Thoracic aorta (tissue), 2 donors: ENCODE measurements at places on chromosomes 16 and 17. TPM values are rescaled to one million over a fixed set of nuclear protein-coding genes. Genes with fewer than 3 reads are reported as not detected.

DNA sequence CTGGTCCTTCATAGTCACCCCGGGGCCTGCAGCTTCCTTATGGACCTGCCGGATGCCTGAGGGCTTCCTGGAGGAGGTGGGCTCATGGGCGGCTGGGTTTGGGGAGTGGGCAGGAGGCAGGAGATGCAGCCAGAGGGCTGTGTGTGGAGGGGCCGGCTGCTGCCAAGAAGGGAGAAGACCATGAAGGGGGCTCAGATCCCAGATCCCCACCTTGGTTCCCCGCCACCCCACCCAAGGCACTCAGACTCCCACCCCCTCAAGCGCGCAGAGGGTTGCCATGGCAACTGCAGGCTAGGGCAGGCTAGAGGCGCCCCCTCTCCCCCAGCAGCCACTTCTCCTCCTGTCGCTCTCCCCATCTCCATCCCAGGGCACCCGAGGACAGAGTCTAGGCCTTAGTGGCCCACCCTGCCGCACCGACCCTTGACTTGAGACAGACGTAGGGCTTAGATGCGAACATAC lies 104.5 kb downstream of the CRLF3 start:
- H3K4me3 ChIP-seq, result no peak overlapping the region
- H3K27ac ChIP-seq, result no peak overlapping the region
- no peaks in the 10 kb centered on the region for H3K4me1 ChIP-seq
- no peak for DNase-seq

- DNase-seq, result no peak
- H3K27ac ChIP-seq, result no peak overlapping the region
- H3K27me3 ChIP-seq, result no peaks in the 10 kb centered on the region
- no peaks in the 10 kb centered on the region for H3K36me3 ChIP-seq
These were observed 111.4 kb upstream of the TOM1L1 start for GRCh38 chr17:54789101-54789880.

TMIGD1 gene
- not detected for total RNA-seq

- no peak overlapping the region for H3K4me3 ChIP-seq
- peak overlapping the region; percentile 36 for H3K27ac ChIP-seq
- peaks cover 88% of the 10 kb centered on the region for H3K36me3 ChIP-seq
- no peaks in the 10 kb centered on the region for H3K4me1 ChIP-seq
- no peaks in the 10 kb centered on the region for H3K27me3 ChIP-seq
These were observed 11.1 kb downstream of the G6PC3 start for GRCh38 chr17:44081681-44082080.

HOXB4 gene
- total RNA-seq, result 6.2 TPM

- no peaks in the 10 kb centered on the region for H3K4me1 ChIP-seq
- no peak overlapping the region for H3K4me3 ChIP-seq
- no peak overlapping the region for H3K27ac ChIP-seq
- H3K36me3 ChIP-seq, result no peaks in the 10 kb centered on the region
- no peaks in the 10 kb centered on the region for H3K27me3 ChIP-seq
These were observed 14.5 kb downstream of the DHRS7C start for GRCh38 chr17:9776911-9777310.

- H3K4me1 ChIP-seq, result no peaks in the 10 kb centered on the region
- no peak overlapping the region for H3K4me3 ChIP-seq
- DNase-seq, result no peak
- H3K27me3 ChIP-seq, result no peaks in the 10 kb centered on the region
These were observed 179.1 kb upstream of the CACNG5 start for GRCh38 chr17:66655861-66656260.

DNA sequence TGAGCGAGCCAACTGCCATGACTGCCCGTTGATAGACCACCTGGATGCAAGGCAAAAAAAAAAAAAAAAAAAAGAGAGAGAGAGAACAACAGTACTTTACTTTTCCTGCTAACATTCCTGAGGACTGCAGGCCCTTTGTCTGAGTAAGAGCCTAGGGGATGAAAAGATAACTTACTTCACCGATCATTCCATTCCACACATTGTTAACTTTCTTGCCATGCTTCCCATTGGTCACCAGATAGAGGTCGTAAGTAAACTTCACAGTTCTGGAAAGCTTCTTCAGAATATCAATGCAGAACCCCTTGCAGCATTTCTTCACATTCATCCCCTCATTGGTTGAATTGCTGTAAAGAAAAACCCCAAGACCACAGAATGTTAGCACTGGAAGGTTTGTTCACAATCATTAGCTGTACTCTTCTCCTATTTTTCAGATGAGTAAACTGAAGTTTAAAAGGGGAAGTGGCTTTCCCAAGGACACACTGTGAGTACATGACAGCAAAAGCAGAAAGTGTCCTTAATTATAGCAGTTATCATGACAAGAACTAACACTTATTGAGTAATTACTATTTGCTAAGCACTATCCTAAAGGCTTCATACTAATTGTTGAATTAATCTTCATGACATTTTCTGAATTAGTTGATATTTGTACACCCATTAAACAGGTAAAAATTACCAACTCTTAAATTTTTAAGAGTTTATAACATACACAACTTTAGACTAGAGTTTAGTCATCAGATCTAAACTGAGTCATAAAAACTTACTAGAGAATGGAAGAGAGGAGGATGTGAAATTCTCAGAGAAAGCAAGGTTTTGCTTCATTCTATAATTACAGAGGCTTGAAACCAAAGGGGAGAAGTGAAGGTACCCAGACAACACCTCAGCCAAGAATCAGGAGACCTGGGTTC lies 341.2 kb downstream of the GRIN2A start:
- no peaks in the 10 kb centered on the region for H3K36me3 ChIP-seq
- no peak for DNase-seq
- peaks cover 13% of the 10 kb centered on the region for H3K4me1 ChIP-seq
- H3K27ac ChIP-seq, result no peak overlapping the region
- no peak overlapping the region for H3K4me3 ChIP-seq
